ENCODE measurements at places on chromosomes 6 and 20.

- no peak for DNase-seq
Measured at GRCh38 chr6:36829919-36830544, 9.2 kb downstream of the CPNE5 start.

DNA sequence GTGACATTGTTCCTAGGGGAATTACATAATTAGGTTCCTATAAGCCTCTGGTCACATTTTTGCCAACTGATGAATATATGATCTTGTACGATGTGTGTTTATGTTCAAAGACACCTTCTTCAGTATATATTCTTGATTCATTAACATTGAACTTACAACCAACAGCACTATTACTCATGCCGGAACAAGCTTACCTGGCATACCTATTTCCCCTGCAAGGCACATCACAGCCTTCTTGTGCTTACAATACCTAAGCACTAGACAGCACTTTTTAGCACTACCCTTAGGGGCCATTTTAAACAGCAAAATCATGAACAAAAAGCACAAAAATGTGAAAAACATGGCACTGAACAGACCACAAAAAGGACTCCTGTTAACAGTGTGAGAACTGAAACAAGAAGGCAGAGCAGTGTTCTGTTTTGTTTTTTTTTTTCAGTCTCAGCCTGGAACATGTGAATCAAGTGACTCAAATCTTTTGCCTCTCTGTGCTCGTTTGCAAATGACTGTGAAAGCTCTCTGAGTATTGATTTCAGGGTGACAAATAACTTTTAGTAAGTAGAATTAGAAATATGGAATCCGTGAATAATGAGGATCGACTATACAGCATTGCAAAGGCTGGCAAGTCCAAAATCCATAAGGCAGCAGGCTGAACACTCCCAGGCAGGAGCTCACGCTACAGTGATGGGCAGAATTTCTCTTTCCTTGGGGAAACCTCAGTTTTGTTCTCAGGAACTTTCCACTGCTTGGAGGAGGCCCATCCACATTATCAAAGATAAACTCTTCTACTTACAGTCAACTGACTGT is 102.3 kb upstream of the TSHZ2 start:
- no peak for DNase-seq

- DNase-seq = no peak
Measured at GRCh38 chr6:20286968-20287565, 74.8 kb upstream of the MBOAT1 start.

- no peak for DNase-seq
Measured at GRCh38 chr6:43836507-43837240, 66.7 kb downstream of the VEGFA start.

DNA sequence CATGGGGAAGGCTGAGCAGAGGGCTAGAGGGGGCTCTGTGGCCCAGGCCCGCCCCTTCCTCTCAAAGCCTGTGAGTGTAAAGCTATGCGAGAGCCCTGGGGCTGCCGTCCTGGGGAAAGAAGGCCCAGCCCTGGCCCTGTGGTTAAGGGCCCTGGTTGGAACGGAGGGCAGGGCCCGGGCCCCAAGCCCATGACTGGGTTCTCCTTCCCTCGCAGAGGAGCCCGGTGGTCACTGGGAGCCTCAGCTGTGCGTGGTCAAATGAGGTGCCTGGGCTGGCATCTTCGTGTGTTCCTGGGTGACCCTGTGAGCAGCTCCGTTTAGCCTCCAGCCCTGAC is 56.0 kb downstream of the SMOC2 start:
- no peak for DNase-seq

GRCh38 chr20:45817376-45818194 is 5.1 kb downstream of the UBE2C start:
- DNase-seq = no peak

DNA sequence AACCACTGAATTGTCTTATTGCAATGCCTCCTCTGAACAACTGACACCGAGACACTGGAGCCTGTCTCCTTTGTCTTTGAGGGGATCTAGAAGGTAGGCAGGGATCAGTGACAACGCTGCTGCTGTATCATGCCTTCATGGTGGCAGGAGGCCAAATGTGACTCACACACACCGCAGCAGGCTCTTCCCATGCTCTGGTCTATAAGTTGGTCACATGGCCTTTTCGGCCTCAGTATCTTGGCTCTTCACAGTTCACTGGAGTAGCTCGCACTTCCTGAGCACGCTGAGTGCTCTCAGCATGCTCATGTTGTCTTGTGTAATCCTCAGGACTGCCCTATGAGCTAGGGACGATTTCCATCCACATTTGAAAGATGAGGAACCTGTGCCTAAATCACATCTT is 167.4 kb upstream of the PCSK2 start:
- no peak for DNase-seq

DNA sequence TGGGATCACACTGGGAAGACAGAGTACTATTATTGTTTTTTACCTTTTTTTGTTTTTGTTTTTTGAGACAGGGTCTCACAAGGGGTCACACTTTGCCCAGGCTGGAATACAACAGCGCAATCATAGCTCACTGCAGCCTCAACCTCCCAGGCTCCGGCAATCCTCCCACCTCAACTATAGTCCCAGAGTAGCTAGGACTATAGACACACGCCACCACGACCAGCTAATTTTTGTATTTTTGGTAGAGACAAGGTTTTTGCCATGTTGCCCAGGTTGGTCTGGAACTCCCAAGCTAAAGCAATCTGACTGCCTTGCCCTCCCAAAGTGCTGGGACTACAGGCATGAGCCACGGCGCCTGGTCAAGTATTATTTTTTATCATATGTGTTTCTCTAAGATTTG is 81.0 kb downstream of the ZMYND8 start:
- no peak for DNase-seq

- no peak for DNase-seq
Measured at GRCh38 chr6:100230115-100230952, 234.4 kb downstream of the SIM1 start.

DNA sequence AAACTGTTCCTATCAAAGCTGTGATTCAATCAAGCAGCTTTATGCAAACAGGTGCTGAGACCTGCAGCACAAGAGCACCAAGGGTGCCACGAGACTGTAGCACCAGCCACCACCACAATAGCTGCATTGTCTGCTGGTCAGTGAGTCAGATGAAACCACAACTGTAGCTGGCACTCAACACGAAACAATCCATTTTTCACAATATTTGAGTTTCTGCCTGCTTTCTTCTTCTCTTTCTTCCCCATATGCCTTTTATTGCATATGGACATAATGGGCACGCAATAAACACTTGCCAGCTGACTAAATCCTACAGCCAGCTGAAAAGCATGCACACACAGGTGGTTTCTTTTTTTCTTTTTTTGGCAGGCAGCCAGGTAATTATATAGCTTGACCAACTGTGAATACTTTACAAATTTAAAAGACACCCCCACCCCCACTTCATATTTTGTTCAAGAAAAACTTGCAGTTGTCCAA is 16.6 kb downstream of the SLC2A12 start:
- no peak for DNase-seq

DNA sequence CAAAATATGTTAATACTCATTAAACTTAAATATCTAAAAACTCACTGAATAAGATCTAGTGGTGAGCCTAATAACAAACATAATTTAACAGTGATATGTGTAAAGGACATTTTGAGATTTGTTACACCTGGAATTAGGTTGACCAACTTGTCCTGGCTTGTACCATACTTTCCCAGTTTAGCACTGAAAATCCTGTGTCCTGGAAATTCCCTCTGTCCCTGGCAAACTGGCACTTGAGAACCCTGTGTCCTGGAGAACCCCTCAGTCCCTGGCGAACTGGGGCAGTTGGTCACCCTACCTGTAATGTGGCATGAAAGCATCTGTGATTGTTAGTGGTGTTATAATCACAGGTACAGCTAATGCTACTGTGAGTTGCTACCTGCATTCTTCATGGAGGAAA is 6.9 kb upstream of the PRND start:
- no peak for DNase-seq

GRCh38 chr20:50554694-50555579 is 44.8 kb downstream of the PTPN1 start:
- no peak for DNase-seq

Data from CD4-positive, alpha-beta T cell treated with Interferon alpha-2 for 1 hour (primary cell).